Stimulated activated CD4-positive, alpha-beta T cell treated with anti-CD3 and anti-CD28 coated beads, Interleukin-15, amount 100 ng/mL, for 1 hour (primary cell): ENCODE measurements at places on chromosomes 5 and 9.

GRCh38 chr5:52743012-52743411 lies 44.7 kb upstream of the ITGA1 start:
- no peak for DNase-seq

DNA sequence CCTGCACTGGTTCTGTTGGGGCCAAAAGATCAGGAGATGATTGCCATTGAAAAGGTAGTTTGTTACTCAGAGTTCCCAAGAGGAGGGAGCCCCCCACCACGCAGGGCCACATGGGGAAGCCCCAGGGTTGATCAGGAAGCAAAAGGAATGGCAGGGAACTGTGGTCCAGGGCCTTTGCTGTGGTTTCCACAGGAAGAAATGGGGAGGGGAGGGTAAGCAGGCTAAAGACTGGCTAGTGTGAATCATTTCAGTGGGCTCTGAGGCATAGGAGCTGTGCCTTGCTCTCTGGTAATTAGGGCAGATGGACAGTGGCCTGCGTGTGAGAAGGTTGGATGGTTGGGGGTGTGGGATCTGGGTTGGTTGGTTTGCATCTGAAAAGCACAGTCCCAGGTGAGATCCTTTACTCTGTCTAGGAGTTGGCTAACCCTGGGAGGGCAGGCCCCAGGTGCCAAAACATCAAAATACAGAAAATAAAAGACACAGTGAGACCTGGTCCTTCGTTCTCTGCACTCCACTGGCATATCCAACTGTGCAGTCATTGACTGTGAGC lies 66.1 kb downstream of the PTPDC1 start:
- DNase-seq: no peak

DNA sequence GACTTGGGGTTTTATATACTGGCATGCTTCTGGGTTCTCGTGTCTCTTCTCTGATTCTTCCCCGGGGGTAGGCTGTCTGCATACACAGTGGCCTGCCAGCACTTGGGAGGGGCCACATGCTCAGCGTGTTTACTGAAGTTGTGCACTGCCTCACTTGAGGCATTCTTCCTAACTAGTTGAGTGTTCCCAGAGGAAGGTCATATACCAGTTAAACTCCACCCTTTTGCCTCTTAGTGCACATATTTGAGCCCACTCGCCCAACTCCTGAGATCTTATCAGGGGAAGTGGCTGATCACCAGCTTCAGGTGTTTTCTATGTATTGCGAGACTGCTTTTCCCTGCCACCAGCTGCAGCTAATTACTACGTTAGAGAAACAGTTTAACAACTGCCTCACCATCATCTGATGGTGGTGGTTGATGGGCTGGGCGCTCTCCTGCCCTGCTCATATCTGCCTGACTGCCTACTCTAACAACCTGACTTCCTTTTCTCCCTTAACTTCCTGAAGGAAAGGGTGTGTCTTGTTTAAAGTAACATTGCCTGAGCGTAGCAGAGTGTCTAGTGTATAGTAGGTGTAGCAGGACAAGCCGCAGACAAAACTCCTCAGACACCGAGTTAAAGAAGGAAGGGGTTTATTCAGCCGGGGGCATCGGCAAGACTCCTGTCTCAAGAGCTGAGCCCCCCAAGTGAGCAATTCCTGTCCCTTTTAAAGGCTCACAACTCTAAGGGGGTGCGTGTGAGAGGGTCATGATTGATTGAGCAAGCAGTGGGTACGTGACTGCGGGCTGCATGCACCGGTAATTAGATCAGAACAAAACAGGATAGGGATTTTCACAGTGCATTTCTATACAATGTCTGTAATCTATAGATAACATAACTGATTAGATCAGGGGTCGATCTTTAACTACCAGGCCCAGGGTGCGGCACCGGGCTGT lies 60.1 kb upstream of the CLINT1 start:
- DNase-seq: no peak

GRCh38 chr5:160001457-160001856 lies 7.5 kb upstream of the TTC1 start:
- no peak for DNase-seq

DNA sequence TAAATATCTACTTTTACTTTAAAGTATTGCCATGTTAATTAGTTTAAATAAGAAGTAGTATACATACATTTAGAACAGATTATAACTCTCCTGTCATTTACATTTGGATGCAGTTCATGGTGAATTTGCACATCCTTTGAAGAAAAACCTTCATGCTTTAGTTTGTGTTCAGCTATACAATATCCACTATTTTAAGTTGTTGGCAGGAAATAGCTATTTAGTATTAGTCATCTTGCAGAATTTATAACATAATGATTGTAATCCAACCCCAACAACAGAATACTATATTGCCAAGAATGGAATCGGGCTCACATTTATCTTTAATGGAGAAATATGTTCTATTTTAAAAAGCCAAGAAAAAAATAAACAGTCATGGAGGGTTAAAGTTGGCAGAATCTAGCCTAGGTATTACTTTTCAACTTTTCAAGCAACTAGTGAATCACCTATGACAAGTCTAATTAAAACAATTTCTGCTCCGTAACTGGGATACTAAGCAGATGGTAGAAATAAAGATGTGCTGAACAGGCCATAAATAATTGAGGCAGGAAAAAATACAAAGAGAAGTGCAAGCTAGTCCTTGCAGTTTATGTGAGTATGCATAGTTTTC lies 1170.6 kb upstream of the NUDT12 start:
- DNase-seq: no peak

DNA sequence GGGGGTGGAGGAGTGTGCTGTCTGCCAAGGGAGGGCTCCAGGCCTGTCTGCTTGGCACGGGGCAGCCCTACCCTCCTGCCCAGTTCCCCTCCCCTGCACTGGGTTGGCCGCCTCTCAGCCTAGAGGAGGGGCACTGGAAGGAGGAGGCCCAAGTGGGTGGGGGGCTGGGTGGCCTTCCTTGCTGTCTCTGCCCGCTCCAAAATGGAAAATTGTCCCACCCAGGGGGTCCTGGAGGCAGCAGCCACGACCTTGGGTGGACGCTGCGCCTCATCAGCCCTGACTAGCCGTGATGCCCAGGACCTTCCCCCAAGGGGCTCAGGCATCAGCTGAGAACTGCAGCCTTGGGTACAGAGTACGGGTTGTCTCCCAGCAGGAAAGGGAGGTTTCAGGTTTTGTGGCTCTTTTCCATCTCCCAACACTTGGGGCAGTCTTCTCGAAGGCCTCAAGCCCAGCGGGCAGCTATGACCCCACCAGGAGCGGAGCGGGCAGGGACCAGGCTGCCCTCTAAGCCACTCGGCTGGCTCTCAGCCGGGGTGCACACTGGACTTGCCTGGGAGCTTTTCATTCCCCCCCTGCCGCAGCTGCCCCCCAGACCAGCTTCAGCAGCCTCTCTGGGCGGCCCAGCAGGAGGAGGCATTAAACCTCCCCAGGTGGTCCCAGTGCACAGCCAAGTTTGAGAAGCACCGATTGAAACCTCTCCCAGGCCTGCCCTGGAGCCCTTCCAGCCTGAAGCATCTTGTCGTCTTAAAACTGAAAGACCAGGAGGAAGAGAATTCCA lies 20.6 kb downstream of the NTNG2 start:
- DNase-seq: no peak

DNA sequence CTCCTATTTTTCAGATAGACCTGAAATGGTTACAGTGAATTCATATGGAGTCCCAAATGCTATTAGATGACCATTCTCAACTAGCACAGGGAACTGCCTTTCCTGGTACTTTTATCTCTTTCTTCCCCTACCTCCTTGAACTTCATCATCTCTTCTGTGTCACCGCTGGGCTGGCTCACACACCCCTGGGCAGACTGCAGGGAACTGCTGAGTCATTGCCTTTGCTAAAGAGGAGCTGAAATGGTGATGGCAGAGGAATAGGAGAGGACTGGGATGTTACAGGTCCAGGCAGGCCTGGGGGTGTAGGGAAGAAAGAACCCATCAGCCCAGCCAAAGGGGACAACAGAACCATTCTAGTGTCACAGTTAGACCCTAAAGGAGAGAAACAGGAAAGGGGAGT lies 322.3 kb downstream of the ASTN2 start:
- DNase-seq: no peak

- DNase-seq: no peak
Measured at GRCh38 chr9:107557236-107557990, 67.8 kb upstream of the KLF4 start.

GRCh38 chr5:84032324-84032723 lies 311.7 kb upstream of the HAPLN1 start:
- no peak for DNase-seq
